ENCODE measurements at places on chromosomes 11 and 22. TPM values are rescaled to one million over a fixed set of nuclear protein-coding genes. Genes with fewer than 3 reads are reported as not detected.

GRCh38 chr11:45900916-45901617, 6.0 kb downstream of the FREY1 start:
- no peak for DNase-seq

- DNase-seq = no peak
These were observed 62.7 kb downstream of the LIF start for GRCh38 chr22:30183861-30184278.

DNA sequence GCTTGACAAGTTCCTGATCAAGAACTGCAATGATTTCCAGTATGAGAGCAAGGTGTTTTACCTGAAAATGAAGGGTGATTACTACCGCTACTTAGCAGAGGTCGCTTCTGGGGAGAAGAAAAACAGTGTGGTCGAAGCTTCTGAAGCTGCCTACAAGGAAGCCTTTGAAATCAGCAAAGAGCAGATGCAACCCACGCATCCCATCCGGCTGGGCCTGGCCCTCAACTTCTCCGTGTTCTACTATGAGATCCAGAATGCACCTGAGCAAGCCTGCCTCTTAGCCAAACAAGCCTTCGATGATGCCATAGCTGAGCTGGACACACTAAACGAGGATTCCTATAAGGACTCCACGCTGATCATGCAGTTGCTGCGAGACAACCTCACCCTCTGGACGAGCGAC, 12.0 kb downstream of the YWHAH start:
- no peak for DNase-seq

GRCh38 chr11:109112261-109112660, 309.7 kb upstream of the C11orf87 start:
- no peak for DNase-seq

The LMF2 gene
- 50.2 TPM for total RNA-seq

The C11orf86 gene
- not detected for total RNA-seq

DNA sequence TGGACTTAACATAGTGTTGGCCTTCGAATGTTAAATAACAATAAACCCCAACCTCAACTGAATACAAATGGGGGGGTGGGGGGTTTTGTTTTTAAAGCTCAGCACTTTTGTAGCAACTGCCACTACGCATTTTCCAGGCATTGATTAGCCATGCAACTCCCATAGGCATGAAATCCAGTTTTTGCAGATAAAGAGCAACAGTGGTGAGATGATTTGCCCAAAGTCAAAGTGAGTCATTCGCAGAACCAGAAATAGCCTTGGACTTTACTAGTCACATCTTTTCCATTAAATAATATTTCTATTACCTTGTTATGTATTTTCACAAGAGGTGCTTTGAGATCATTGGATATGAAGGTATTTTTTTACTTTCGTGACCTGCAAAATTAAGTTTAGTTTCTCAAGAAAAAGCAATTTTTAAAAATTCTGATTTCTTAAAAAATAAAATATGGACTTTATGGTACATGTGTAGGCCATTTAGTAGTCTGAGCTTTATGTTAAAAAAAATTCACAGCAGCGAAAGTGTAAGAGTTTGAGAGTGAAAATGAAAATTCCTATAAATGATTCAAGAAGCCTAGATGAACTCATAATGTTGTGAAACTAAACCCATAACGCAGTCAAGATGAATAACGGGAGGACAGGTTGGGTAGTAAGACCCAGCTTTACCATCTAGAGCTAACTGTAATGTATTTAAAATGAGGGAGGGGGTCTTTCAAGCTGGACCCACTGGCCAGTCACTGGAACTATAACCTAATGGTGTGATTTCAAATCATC, 1.9 kb upstream of the PHF21A start:
- no peak for DNase-seq

The TMPRSS5 gene
- total RNA-seq = 0.65 TPM

- DNase-seq = no peak
These were observed 11.4 kb downstream of the SESN3 start for GRCh38 chr11:95219599-95219998.

- DNase-seq = no peak
These were observed 137.1 kb upstream of the CTSC start for GRCh38 chr11:88474655-88475054.

GRCh38 chr11:132064987-132065620, 694.7 kb downstream of the NTM start:
- DNase-seq = no peak

DNA sequence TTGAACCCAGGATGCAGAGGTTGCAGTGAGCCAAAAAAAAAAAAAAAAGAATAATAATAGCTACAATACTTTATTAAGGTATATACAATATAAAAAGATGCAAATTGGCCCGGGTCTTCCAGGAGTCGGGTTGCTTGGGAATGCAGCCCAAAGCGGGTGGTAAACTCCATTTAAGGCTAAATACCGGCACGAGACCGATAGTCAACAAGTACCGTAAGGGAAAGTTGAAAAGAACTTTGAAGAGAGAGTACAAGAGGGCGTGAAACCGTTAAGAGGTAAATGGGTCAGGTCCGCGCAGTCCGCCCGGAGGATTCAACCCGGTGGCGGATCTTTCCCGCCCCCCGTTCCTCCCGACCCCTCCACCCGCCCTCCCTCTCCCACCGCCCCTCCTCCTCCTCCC, 143.3 kb downstream of the DLG2 start:
- DNase-seq = no peak

DNA sequence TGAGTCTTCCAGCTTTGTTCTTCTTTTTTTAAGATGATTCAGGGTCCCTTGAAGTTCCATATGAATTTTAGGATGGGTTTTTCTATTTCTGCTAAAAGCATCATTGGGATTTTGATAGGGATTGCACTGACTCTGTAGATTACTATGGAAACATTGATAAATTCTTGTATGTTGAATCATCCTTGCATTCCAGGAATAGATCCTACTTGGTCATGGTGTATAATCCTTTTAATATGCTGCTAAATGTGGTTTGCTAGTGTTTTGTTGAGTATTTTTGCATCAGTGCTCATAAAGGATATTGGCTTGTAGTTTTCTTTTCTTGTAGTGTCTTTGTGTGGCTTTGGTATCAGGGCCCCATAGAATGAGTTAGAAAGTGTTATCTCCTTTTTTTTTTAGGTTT, 34.9 kb upstream of the PHOX2A start:
- no peak for DNase-seq

The SLC6A5 gene
- not detected for total RNA-seq

- no peak for DNase-seq
These were observed 67.7 kb upstream of the MYOD1 start for GRCh38 chr11:17651681-17652080.

DNA sequence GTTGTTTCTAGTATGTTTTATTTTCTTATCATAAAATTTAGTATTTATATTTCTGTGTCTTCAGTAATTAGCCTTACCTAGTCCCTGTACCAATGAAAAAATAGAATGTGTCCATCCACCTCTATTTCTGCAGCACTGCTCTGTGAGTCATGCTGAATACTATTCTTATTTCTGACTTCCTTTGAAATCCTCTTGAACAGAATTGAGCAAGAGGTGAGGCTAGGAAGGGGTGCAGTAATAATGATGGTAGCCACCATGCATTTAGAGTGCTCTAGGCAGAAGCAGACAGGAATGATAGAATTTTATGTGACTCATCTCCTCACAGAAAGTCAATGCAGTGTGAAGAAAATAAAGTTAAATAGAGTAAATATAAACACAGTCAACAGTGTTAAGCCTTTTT, 60.0 kb downstream of the OR10A6 start:
- DNase-seq = no peak

GRCh38 chr11:86724137-86724536, 51.7 kb upstream of the ME3 start:
- no peak for DNase-seq

DNA sequence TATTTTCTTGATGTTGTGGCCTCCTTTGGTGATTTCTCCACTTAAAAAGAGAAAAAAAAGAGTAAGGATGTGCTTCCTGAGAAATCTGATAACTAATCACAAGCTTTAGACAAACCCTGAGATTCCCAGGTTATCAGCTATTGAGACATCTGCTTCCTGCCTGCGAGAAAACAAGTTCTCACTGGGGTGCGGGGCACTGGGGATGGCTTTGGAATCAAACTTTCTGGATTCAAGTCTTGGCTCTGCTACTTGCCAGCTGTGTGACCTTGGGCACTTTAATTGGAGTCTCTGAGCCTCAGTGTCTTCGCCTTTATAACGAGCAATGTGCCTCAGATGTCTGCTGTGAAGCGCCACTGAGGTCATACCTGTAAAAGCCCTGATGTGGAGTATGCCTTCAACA, 152.5 kb upstream of the NAV2 start:
- no peak for DNase-seq

DNA sequence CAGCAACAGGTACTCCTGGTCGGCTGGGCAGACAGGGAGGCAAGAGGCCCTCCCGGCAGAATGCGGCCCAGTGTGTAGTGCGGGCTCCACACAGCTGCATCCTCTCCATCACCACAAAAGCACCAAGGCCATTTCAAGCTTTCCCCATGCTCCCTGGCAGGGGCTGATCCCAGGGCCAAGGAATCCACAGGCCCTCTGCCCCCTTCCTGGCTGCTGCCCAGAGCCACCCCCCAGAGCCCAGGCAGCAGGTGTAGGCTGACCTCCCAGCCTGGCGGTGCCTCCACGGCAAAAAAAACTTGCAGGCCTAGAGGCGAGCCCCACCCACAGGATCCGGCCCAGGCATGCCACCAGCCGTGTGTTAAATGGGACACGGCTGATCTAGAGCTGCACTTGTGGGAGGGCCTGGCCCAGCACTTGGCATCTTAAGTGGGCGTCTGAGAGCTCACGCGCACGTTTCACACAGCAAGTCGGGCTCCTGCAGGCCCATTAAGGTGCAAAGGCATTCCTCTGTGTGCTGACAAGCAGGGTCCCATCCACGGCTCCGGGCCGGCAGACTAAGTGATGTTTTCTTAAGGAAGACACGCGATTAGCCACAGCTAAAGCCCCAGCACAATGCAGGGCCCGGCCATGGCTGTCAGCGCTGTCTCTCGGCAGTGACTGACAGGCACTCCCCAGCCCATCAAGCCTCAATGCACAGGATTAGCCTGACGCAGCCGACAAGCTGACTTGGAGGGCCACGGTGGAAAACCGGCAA, 19.8 kb upstream of the GNB1L start:
- DNase-seq = peak; percentile 45

DNA sequence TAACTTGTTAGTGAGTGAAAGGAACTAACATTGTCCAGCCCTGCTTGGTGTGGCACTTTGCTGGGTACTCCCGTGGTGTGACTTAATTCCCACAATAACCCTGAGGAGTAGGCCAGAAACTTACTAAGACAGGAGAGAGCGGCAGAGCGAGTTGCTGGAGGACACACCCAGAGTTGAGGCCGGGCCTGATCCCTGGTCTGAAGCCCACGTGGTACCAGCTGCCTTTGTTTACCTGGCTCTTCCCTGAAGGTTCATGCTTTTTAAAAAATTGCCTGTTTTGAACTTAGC, 594 bp downstream of the MPST start:
- peak; percentile 69 for DNase-seq

DNA sequence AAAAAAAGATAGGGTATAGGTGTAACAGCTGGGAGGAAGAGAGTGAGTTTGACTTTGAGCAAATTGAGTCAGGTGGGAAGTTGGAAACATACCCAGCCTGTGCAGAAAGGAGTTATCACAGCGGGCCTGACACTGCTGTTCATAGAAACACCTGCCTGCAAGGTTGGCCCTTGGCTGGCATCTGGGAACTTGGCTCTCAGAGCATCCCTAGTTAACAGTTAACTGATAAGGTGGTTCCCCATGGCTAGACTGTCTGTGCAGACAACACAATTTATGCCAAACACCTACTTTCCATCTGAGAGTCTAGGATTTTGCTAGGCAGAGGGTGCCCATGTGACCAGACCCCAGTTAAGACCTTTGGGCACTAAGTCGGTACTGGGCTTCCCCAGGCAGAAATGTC, 31.4 kb downstream of the ADAMTS8 start:
- peak; percentile 84 for DNase-seq

- no peak for DNase-seq
These were observed 471.5 kb upstream of the API5 start for GRCh38 chr11:42840176-42840829.

The PNPLA5 gene
- not detected for total RNA-seq

GRCh38 chr11:105878510-105878909, 143.5 kb downstream of the MSANTD4 start:
- DNase-seq = no peak

DNA sequence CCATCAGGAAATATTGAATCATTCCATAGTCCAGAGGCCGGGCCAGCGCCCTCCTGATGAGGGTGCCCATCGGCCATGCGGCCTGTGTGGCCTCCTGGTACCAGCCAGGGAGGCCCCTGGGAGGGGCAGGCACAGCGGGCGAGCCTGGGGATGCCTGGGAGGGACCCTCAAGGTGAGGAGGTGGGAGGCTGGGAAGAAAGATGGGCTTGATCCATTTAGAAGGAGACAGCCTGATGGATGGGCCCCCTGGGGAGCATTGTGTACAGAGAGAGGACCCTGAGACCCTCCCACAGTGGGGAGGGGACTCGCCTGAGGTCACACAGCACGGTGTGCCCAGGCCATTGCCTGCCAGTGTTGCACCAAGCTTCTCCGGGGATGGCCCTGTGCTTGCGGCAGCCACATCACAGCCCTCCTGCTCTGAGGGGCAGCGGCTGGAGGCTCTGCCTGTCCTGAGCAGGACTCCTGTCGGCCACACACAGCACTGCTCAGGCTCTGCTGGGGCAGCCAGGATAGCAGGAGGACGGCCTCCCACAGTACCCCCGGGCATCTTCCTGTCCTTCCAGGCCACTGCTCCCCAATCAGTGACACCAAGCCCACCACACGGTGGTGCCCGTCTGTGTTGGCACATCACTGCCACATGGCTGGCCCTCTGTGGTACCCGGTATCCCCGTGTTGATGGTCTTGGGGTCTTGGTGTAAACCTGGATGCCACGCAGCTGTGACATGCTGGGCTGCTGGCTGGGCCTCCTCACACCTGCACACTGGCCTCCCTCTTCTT, 290.0 kb downstream of the TBC1D22A start:
- no peak for DNase-seq

- no peak for DNase-seq
These were observed 1.4 kb downstream of the CHRNA10 start for GRCh38 chr11:3669742-3670183.

The MTMR2 gene
- total RNA-seq = 3.1 TPM

The CCDC87 gene
- total RNA-seq = 0.10 TPM

GRCh38 chr11:64686466-64687170, 36.4 kb downstream of the NRXN2 start:
- DNase-seq = no peak

DNA sequence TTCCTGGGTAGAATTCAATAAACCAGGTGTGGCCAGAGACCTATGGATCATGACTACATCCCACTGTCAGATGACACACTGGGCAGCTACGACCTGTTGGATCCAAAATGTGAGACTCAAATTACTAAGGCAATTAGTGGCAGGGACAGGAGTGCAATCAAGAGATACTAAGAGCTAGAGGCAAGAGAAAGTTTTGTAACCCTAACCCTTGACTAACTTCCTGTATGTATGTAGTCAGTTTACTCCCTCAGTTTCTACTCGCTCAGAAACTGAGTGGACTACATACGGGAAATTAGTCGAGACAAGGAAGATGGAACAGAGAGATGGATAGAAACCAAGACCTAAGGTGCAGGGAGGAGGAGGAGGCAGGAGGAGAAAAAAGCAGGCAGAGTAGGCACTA, 2.7 kb downstream of the CYB5R2 start:
- DNase-seq = no peak

The SULT4A1 gene
- total RNA-seq = not detected

All from left lobe of liver (tissue), 2 donors.